ENCODE measurements at places on chromosomes 13 and 19.
A peak's percentile ranks its signal among the peaks of the same experiment; 100 is the strongest.

DNA sequence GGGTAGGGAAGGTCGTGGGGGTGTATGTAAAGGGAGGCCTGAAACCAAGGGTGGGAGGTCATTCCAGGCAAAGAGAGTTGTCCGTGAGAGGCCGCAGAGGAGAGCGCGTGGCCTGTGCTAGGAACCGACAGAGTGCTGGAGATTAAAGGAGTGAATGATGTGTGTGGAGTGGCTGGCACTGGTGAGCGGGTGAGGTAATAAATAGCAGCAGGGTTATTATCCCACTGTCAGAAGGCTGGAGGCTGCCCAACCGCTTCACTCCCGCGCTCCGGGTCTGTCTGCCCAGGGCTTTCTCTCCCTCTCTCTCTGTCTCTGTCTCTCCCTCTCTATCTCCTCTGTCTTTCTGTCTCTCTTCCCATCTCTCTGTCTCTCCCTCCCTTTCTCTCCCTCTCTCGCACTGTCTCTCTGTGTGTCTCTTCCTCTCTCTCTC is 17.4 kb downstream of the ZNF579 start:
- no peak for DNase-seq

DNA sequence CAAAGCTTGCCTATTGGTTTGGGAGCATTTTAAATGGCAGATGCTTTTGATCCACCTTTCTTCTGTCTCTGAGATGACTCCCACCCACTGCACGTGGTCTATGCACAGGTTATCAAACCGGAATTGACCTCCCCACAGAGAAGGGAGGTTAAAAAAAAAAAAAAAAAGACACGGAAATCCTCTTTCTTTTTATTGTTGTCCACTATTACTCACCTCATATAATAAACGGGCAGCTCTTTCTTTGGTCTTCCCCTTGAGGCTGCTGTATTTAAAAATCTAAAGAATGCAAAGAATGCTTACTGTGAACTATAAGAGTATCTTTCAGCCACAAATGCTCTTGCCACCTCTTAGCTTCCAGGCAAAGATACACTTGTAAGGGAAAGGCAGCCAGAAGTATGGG is 329.7 kb downstream of the NDFIP2 start:
- DNase-seq = no peak

- peak; percentile 96 for DNase-seq
Measured at GRCh38 chr19:9785367-9786331, 17.1 kb upstream of the ZNF846 start.

- DNase-seq = no peak
Measured at GRCh38 chr19:13091400-13092157, 11.1 kb downstream of the LYL1 start.

DNA sequence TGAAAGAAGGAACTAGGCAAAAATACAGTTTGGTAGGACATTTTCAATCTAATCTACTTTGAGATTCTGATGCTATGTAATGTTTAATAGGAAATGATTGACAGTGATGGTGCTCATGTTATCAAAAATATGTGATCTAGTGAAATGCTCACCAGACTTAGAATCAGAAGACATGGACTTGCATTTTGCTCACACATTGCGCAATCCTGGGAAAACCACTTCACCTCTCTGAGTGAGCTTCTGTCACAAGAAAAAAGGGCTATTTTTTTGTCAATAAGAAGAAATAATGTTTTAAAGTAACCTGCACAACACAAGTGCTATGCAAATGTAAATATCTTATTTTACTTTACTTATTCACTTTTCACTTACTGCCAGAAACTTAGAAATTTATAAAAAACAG is 380.9 kb upstream of the HTR2A start:
- DNase-seq = no peak

- no peak for DNase-seq
Measured at GRCh38 chr13:30584051-30584731, 33.5 kb upstream of the USPL1 start.

GRCh38 chr13:67554286-67554685 is 324.1 kb upstream of the PCDH9 start:
- no peak for DNase-seq

- peak; percentile 85 for DNase-seq
Measured at GRCh38 chr19:55344444-55344843, 4.8 kb downstream of the KMT5C start.

DNA sequence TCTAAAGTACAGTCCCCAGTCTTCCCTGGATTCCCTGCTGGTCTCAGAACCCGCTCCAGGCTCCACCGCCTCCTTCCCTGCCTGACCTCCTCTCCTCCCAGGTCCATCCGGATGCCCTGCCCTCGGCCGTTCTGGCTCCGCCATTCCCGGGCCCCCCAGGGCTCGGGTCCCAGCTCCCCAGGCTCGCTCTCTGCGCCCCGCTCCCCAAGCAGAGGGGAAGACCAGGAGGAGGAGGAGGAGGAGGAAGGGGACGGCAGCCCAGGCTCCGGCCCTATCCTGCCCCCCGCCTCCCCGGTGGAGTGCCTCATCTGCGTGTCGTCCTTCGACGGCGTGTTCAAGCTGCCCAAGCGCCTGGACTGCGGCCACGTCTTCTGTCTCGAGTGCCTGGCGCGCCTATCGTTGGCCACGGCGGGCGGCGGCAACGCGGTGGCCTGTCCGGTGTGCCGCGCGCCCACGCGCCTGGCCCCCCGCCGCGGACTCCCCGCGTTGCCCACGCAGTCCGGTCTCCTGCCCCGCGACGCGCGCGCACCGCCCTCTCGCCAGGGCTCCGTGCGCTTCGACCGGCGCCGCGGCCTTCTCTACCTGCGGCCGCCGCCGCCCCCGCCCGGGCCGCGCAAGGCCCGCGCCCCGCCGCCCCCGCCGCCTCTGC is 647 bp downstream of the RNF225 start:
- DNase-seq = no peak

DNA sequence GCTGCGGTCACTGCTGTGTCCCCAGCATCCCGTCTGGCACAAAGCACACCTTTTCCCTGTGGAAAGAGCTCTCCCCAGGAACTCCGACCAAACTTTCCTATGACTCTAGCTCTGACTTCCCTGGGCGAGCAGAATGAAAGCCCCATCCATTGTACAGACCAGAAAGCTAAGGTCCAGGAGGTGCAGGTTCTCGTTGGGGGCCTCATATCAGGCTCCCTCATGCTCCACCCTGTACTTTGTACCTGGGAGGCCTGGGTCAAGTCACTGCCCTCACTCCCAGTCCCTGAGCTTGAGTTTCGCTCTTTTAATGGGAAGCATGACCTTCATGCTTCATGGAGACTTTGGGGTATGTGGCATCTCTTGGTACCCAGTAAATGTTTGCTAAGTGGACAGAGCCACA is 18.4 kb downstream of the CYTH2 start:
- DNase-seq = no peak

DNA sequence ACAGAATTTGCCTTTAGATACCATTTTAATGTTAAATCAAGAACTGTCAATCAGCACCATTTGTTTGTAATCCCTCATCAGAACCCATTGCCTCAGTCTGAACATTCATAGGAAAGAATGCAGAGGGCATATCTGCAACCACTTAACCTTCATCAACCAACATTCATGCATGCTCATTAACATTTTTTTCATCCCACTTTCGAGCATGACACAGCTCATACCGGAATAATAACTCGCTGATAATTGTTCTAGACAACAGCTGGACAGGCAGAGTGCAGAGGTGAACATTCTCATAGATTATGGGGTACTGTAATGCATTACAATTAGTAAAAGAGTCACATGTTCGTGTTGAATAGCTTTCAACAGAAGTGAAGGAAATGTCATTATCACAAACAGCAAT is 216.8 kb downstream of the DIAPH3 start:
- DNase-seq = no peak
